ENCODE measurements at places on chromosomes 4 and X.

DNA sequence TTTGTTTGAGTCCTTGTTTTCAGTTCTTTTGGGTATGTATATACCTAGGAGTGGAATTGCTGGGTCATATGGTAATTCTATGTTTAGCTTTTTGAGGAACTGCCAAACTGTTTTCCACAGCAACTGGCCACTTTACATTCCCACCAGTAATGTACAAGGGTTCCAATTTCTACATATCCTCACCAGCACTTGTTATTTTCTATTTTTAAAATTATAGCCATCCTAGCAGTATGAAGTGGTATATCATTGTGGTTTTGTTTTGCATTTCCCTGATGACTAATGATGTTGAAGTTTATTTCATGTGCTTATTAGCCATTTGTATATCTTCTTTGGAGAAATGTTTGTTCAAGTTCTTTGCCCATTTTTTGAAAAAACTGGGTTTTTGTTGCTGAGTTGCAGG lies 39.6 kb downstream of the TMEM164 start:
- DNase-seq: no peak

- no peak for DNase-seq
Observed at GRCh38 chrX:110170029-110170428, 147.9 kb downstream of the AMMECR1 start.

DNA sequence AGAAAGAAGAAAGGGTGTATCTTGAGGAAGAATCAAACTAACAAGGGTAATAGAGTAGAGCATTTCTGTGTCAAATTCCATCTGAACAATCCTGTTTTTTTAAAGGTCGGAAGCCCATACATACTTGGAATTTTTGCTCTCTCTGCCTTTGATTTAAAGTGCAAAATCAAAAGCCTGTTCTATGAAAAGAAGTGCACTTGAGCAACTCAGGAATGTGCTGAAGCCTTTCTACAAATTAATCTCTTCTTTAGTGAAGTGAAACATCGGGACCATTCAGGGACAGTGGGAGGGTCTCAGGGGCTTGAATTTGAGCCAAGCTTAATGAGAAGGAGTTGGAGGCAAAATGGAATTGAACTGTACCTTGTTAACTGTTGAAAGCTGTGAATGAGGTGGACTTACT lies 1008.5 kb upstream of the LCORL start:
- no peak for DNase-seq

DNA sequence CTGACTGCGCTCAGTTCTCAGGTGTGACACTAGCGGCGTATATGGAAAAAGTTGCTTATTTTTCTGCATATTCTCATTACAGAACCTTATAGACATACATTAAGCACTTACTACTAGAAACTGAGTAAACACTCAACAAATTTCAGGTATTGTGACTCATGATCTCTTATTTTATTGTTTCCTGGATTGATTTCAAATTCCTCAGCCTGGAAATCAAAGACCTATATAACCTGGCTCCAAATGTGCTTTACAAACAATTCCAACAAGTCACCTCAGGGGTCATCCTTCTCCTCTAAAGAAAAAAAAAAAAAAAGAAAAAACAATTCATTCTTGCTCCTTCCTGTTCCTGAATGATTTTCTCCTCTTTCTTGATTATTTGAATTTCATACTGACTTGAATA lies 152.3 kb downstream of the ADAM29 start:
- DNase-seq: no peak

DNA sequence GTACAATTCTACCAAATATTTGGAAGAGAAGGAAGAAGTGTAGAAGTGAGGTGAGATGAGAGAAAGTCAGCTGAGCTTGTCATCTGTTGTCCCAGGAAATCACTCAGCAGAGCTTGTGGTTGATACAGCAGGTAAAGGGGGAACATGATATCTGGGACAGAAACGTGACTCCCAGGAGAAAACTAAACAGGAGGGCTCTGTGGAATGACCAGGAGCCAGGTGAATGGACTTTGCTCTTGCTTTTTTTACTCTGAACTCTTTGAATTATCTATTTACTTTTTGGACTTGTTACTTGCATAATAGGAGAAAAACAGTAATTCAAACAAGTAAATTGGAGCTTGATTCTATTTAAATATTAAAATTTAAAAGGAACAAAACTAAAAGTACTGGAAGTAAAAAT lies 555.6 kb upstream of the FRG1 start:
- DNase-seq: no peak

DNA sequence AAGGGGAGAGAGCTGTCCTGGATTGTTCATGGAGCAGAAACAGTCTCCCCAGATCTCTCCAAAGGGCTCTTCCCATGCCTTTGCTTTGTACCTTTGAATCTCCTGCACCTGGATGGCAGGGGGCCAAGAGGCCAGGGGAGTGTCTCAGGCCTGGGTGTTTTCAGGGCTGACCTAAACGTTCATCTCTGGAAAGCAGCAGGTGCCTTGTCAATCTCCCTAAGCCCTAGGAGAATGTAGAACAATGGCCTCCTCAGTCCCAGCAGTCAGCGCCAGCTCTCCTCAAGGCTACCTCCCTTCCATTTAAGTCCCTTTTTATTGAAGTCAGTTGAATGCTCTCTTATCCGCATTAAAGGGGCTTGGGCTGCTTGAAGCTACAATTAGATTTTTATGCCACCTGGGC lies 31.2 kb upstream of the NSUN7 start:
- DNase-seq: no peak

DNA sequence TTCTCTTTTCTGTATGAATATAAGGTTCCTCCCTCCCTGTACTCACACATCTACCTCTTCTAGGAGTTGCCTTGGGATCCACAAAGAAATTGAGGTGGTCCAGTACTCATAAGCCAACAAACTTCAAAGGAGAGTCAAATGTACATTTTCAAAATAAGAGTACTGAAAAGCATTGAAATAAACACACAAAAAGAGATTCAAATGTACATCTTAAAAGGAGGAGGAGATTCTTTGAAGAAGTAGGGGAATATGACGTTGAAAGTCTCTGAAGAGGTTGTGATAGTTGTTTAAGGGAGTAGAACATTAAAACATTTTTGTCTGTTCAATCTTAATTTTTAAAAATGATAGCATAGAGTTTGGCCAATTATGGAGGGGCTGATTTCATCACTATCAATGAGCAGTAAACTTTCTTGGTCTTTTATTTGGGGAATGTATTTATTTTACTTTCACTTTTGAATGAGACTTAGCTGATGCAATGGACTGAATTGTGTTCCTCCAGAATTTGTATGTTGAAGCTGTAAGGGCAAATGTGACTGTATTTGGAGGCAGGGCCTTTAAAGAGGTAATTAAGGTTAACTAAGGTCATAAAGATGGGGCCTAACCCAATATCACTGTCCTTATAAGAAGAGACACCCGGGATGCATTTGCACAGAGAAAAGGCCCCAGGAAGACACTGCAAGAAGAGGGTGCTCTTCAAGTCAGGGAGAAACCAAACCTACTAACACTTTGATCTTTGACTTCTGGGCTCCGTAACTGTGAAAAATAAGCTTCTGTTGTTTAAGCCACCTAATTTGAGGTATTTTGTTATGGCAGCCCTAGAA lies 226.3 kb upstream of the PGRMC2 start:
- DNase-seq: no peak

- no peak for DNase-seq
Observed at GRCh38 chr4:88697141-88697540, 488 bp downstream of the NAP1L5 start.

- no peak for DNase-seq
Observed at GRCh38 chr4:179607003-179607402, 2164.8 kb upstream of the AGA start.

DNA sequence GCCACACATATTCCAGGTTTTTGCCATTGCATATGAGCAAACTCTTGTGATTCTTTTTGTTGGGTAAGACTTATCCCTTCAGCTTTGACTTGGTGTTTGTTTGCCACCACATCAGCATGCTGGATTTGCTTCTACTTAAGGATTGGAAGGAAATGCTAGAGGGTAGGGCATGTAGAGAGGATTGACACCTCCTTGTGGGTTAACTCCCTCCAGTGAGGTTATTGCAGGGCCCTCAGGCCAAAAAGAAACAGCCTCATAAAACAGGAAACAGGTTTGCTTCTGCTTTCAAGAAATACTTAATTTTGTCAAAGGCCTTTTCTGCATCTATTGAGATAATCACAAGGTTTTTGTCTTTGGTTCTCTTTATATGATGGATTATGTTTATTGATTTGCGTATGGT lies 15.2 kb upstream of the INPP4B start:
- no peak for DNase-seq

DNA sequence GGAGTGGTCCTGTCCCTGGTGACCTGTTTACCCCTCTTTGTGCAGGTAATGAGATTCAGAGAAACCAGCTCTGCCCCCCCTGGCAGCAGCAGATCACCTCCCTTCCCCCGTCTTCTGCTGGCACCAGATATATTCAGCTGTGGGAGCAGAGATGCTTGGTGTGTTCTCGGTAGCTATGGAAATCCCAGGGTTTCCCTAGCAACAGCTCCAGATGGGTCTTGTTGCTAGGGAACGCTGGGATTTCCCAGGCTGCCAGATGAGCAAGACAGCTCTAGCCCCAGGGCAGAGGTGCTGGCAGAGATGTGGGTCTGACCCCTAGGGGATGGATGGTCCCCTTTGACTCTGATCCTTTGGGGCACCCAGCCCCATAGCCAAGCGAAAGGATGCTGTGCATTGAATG lies 20.2 kb downstream of the CETN2 start:
- DNase-seq: no peak

- no peak for DNase-seq
Observed at GRCh38 chr4:157898836-157899605, 273.8 kb downstream of the GASK1B start.

DNA sequence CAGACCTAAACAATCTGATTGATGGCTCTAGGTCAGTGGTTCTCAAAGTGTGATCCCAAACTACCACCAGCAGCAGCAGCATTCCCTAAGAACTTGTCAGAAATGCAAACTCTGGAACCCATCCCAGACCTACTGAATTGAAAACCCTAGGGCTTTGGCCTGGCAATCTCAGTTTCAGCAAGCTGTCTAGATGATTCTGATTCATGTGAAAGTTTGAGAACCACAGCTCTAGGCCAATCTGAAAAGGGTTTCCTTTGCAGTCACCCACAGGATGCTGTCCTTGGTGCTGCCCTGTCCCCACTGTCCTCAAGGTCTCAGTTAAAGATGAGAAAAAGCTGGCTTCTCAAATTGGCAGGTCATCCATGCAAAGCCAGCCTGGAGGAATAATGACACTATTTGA lies 34.8 kb downstream of the SMPX start:
- no peak for DNase-seq

- no peak for DNase-seq
Observed at GRCh38 chr4:144189121-144189520, 48.6 kb upstream of the GYPA start.

DNA sequence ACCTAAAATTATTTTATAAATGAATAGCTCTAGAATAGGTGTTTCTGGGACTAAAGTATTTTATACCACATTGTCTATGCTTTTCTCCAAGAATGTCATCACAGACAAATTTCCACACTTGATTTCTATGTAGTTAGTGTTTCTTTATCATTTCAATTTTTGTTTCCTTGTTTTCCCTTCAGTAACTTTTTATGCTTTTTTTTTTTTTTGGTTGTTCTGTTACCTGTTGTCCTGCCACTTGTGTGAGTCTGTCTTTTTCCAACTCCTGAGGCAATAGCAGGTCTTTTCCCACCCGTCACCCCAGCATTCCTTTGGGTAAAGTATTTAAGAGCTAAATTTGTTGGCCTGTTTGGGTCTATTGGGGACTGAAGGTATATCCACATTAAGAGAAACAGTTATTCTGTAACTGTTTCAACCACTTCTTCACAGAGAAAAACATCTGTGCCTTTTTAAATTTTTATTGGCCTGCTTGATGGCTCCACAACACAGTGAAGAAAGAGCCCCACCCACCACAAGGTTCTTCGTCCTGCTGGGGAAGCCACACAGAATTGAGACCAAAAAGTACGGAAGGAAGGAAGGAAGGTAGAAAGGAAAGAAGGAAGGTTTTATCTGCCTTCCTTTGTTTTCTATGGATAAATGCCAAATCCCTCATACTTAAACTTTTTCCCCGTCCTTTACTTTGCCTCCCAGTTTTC lies 17.7 kb upstream of the GPC3 start:
- DNase-seq: no peak

- DNase-seq: no peak
Observed at GRCh38 chr4:76203541-76203940, 10.1 kb downstream of the SCARB2 start.

- DNase-seq: no peak
Observed at GRCh38 chrX:21490341-21490740, 116.1 kb downstream of the CNKSR2 start.

- no peak for DNase-seq
Observed at GRCh38 chr4:39700554-39700953, 2.6 kb downstream of the UBE2K start.

GRCh38 chr4:68209003-68209402 lies 36.5 kb downstream of the TMPRSS11B start:
- no peak for DNase-seq

DNA sequence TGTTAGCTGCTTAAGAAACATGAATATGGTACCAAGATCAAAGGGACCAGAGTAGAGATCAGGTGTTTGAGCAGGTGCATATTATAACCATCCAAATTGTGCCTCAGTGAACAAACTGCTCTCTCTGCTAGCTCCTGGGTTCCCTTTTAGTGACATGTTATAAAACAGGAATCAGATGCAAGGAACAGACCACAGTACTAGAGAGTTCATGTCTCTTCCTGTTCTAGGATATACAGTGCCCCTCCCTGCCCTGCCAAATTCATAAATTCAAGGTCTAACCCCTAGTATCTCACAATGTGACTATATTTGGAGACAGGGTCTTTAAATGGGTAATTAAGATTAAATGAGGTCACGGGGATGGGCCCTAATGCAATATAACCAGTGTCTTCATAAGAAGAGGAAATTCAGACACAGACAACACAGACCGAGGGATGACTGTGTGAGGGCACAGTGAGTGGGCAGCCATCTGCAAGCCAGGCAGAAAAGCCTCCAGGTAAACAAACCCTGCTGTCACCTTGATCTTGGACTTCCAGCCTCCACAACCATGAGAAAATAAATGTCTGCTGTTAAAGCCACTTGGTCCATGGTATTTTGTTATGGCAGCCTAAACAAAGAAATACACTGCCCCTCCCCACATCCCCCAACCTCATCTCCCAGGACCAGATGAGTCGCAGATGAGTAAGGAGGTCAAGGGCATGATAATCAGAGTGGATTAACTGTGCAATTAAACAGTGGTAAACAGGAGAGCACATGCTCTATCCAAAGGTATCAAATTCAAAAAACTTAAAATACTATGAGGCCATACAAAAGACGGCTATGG lies 82.5 kb downstream of the RBM47 start:
- DNase-seq: no peak

- DNase-seq: no peak
Observed at GRCh38 chr4:72951628-72952027, 117.9 kb downstream of the COX18 start.

DNA sequence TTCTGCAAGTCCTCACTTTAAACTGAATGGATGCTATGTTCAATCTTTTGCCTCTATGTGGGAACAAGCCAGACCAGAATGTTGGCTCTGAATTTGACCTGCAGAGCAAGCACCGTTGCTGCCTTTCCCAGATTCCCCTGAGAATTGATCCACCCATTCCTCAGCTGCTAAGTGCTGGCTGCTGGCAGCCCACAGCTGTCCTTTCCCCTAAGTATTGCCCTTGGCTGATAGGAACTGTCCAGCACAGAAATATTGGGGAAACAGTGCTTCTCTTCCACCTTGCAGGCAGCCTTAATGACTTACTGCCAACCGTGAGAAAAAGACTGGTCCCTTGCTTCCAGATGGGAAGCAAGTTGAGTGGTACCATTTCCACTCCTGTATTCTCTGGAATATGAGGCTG lies 475.9 kb downstream of the PDHA2 start:
- DNase-seq: no peak
